Esophagus squamous epithelium (tissue), 5 donors: ENCODE measurements at places on chromosomes 1 and 21.

GRCh38 chr1:157496121-157496526, 56.2 kb downstream of the FCRL5 start:
- no peak for DNase-seq

DNA sequence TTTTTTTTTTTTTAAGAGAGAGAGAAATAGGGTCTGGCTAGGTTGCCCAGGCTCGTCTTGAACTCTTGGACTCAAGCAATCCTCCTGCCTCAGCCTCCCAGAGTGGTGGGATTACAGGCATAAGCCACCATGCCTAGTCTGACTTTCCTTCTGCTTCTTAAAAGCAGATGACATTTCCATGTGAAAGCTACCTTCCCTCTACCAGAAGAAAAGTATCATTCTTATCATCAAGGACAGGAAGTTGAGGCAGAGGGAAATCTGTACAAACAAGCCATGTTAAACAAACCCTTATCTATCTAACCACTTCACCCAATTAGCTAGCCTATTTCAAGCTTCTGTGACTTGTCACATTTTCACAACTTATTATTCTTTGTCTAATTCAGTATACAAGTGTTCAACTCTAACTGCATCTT, 54.8 kb downstream of the SAMSN1 start:
- no peak for DNase-seq

GRCh38 chr1:156616463-156616862, 2.8 kb upstream of the HAPLN2 start:
- DNase-seq: no peak

DNA sequence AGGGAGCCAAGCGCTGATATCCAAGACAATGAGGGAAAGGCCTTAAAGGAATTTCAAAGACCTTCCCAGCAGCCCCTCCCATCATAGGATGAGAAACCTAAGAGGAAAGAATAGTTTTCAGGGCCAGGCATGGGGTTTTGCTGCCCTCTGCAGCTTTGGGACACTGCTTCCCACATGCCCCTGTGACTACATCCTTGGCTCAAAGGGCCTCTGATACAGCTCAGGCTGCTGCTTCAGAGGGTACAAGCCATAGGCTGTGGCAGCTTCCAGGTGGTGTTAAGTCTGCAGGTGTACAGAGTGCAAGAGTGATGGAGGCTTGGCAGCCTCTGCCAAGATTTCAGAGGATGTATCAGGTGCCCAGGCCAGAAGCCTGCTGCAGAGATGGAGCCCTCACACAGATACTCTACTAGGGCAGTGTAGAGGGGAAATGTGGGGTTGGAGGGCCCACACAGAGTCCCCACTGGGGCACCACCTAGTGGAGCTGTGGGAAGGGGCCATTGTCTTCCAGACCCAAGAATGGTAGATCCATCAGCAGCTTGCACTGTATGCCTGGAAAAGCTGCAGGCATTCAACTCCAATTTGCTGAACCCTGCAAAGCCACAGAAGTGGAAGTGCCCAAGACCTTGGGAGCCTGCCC, 125.8 kb downstream of the SLC45A1 start:
- no peak for DNase-seq

- DNase-seq: no peak
These were observed 135.8 kb upstream of the PBX1 start for GRCh38 chr1:164423136-164423535.

GRCh38 chr1:55196433-55197035, 18.6 kb downstream of the USP24 start:
- no peak for DNase-seq

GRCh38 chr1:77416692-77417450, 135.1 kb downstream of the AK5 start:
- no peak for DNase-seq

DNA sequence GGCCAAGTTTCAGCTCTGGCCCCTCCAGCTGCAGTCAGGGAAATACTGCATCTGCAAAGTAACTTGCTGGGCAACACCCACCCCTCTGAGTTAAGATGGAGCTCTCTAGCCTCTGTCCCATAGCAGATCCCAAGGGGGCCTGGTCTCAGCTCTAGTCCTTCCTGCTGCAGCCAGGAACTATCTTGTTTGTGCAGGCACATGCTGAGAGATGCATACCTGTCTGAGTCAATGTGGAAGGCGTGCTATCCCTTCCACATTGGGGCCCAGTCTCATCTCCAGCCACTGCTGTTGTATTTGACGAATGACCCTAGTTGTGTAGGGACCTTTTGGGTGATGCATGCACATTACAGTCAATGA, 76.4 kb downstream of the CTH start:
- no peak for DNase-seq

DNA sequence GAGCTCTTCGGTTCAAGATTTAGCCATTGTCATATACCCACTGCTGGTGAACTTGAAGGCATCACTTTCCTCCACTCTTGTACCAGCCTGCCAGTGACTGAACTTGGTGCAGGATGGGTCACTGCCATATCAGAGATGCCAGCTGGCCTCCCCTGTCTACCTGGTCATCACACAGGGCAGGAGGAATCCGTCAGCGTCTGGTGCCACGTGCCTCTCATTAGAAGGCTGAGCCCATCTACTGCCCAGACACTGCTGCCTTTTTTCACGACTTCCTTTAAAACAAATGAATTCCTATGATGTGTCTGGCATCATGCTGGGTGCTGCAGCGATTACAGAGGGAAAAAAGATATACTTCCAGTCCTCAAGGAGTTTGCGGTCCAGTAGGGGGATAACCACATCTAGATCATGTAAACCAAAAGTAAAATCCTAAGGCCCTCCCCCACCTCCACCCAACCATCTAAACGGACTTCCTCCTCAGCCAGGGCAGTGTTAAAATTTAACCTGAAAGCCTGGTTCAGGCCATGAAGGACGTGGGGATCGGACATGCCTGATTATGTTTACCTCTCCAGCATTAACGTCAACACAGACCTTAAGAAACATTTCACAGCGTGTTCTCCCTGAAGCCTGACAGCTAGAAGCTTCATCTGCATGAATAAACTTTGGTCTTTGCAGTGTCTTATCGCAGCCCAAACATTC, 29.2 kb upstream of the PDE9A start:
- no peak for DNase-seq

DNA sequence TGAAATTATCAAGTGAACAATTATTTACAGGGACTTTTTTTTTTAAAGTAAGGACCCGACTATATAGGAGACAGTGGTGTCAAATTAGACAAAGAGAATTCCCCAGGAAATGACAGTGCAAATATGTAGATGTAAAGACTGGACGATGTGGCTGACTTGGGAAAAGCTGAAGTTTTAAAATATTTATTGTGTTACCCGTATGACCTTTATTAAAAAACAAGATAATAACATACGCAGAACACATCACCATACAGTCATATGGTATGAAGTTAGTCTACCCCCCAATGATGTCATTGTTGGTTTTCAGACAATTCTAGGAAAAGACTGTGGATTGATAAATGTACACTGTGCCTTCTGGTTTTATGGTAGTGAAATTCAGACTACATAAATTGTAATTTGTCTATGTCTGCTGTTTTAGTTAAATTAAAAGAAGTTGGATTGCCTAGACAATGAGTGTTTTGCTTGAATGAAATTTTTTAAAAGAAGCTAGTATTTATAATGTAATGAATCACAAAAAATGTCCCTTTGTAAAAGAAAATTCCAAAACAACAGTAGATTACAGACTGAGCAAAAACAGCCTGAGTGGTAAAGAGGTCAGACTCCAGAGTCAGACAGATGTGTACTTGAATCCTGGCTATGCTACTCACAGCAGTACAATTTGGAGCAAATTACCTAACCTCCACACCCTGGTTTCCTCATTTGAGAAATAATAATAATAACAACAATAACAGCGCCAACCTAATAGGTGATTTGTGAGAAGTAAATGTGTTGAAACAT, 15.5 kb upstream of the PDC start:
- no peak for DNase-seq

DNA sequence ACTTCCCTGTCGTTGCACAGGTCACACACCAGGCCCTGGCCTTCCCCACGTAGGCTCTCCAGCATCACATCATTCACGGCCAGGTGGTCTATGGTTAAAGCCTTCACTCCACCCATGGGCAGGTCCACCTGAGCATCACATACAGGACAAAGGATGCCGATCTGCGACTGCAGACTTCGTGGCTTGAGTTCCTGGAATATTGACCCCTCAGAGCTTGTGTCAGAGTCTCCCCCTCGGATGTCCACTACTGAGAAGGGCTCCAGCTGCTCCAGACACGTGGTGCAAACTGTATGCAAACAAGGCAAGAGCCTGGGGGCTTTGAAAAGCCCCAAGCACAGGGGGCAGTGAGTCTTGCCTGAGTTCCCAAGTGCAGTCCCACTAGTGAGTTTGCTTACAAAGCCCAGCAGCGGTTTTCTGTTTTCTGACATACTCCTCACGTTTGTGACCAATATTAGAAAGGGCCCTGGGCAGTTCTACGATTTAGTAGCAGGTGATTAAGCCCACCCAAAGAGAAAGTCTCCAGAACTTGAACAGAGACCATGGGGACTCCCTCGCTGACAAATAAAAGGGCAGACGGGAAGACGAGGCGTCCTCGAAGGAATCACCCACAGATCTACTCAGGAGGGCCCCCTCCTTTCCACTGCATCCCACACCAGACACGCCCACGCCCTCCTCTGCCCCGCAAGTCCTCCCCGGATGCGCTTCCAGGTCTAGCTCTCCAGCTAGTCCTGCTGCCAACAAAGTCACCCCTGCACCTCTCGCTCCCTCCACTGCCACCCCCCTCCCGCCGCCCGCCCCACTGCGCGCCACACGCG, 568 bp downstream of the TRIM45 start:
- DNase-seq: no peak

- DNase-seq: no peak
These were observed 22.1 kb downstream of the AHDC1 start for GRCh38 chr1:27581823-27582243.

- DNase-seq: no peak
These were observed 65.4 kb upstream of the IFFO2 start for GRCh38 chr1:19021845-19022244.

DNA sequence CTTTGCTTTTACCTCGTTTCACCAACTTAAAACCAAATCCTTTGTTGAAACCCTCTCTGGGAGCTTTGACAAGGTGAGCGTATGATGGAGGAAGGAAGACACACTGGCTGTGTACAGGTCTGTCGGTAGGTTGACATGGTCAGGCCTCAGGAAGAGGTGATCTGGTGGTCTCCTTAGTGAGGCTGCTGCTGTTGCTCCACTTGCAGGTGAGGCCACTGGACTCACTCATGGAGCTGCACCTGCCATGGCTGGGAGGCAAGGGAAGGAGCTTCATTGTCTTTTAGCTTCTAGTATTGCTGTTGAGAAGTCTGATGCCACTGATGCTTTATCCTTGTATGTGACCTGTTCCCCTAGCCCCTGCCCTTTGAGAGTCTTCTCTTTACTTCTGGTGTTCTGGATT, 35.7 kb downstream of the TENT5C start:
- DNase-seq: no peak

GRCh38 chr1:227959325-227959860, 11.7 kb upstream of the WNT9A start:
- DNase-seq: no peak

- DNase-seq: no peak
These were observed 92.1 kb downstream of the SYF2 start for GRCh38 chr1:25140073-25140797.

GRCh38 chr1:5507340-5507739, 484.9 kb downstream of the NPHP4 start:
- DNase-seq: no peak

DNA sequence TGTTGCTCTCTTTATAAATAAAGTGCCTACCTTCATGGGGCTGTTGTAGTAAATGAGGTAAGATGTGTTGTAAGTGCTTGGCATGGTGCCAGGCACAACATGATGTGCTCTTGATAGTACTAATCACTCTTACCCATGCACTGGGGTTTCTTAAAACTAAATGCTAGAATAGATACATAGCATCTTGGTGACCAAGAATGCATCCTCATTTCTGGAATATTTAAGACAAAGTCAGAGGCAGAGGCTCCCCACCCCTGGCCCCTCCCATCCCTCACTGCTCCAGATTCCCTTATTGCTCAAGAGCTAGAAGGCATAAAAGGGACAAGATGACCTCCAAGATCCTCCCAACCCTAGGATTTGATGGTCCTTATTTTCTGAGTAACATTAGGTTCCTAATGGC, 61.3 kb downstream of the GLUL start:
- no peak for DNase-seq

- DNase-seq: peak; percentile 41
These were observed 1.1 kb downstream of the ARHGAP30 start for GRCh38 chr1:161068306-161069234.

- DNase-seq: no peak
These were observed 506.6 kb upstream of the PTBP2 start for GRCh38 chr1:96214982-96215381.

- DNase-seq: no peak
These were observed 28.3 kb downstream of the ROR1 start for GRCh38 chr1:63802109-63802508.

- no peak for DNase-seq
These were observed 14.4 kb upstream of the PPP1R15B start for GRCh38 chr1:204426035-204426436.

- no peak for DNase-seq
These were observed 94.0 kb upstream of the FMN2 start for GRCh38 chr1:239997515-239998311.

GRCh38 chr1:200901796-200902444, 7.2 kb downstream of the INAVA start:
- no peak for DNase-seq

DNA sequence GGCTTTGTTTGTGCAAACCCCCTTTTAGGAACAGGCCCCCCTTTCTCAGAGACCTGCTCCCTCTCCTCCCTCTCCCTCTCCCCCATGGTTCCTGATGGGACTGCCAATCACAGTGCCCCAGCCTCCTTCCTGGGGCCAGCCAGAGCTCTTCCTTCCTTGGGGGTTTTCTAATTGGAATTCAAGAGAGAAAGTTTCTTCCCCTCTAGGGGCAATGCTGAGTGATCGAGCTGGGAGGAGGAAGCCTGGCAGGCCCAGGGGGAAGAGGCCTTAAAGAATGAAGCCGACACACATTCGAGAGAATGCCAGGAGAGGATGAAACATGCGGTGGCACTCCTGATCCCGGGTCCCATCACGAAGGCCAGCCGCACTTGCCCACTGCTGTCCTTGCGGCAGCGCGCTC, 21.3 kb upstream of the COL16A1 start:
- no peak for DNase-seq

GRCh38 chr1:18233176-18233864, 125.7 kb downstream of the IGSF21 start:
- DNase-seq: no peak

DNA sequence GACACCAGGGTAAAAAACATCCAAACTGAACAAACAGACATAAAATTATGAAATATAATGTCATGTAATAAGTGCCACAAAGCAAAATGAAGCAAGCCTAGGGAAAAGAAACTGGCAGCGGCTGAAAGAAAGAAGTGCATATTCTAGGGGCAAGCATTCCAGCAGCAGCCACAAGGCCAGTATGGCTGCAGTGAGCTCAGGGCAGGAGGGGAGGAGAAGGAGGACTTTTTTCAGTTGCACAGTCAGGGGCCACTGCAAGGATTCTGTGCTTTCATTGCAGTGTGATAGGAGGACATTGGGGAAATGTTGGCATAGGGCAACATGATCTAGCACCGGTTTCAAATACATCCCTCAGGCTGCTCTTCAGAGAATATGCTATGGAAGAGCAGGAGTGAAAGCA, 263.8 kb downstream of the NEGR1 start:
- DNase-seq: no peak
